ENCODE measurements at places on chromosomes 11 and 22.
A peak's percentile ranks its signal among the peaks of the same experiment; 100 is the strongest.

DNA sequence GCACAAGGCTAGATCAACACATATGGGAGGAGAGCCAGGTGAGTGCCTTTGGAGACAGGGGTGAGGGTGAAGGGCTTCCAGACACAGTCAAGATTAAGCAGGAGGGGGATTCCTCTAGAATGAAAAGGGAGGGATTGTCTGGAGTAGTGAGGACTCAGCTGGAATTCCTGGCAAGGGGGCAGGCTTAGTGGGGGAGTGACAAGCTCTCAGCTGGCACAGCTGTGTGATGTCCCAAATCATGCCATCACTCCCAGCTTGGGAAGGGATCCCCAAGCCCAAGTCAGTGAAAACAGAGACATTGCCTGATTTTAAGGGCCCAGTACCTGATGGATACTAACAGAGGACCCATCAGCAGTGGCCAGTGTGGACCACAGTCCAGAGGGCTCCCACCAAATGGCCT, 119.0 kb downstream of the MPPED2 start:
- DNase-seq = no peak

DNA sequence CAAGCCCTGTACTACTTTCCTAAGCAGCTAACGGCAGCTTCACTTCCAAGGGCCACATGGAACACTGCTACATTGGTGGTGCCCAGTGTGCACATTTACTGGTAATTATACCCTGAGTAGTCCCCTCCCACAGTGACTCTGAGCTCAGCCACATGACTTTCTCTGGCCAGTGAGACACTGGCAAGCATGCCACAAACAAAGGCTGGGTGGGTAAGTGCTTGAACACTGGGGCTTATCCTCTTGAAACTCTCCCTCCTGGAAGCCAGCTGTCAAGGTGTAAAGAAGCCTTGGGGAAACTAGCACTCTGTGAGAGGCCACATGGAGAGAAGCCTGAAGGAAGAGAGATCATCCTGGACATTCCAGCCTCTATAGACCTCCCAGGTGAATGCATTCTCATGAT, 54.4 kb upstream of the DRD2 start:
- no peak for DNase-seq

DNA sequence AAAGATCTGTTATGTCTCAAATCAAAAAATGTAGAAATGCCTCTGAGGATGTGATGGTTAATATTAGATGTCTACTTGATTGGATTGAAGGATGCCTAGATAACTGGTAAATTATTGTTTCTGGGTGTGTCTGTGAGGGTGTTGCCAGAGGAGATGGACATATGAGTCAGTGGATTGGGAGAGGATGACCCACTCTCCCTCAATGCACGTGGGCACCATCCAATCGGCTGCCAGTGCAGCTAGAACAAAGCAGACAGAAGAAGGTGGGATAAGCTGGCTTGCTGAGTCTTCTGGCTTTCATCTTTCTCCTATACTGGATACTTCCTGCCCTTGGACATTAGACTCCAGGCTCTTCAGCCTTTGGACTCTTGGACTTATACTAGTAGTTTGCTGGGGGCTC, 430.3 kb downstream of the SOX6 start:
- no peak for DNase-seq

GRCh38 chr22:31923747-31924146, 20.6 kb upstream of the YWHAH start:
- no peak for DNase-seq

- no peak for DNase-seq
Observed at GRCh38 chr22:47625531-47626427, 863.3 kb downstream of the TBC1D22A start.

DNA sequence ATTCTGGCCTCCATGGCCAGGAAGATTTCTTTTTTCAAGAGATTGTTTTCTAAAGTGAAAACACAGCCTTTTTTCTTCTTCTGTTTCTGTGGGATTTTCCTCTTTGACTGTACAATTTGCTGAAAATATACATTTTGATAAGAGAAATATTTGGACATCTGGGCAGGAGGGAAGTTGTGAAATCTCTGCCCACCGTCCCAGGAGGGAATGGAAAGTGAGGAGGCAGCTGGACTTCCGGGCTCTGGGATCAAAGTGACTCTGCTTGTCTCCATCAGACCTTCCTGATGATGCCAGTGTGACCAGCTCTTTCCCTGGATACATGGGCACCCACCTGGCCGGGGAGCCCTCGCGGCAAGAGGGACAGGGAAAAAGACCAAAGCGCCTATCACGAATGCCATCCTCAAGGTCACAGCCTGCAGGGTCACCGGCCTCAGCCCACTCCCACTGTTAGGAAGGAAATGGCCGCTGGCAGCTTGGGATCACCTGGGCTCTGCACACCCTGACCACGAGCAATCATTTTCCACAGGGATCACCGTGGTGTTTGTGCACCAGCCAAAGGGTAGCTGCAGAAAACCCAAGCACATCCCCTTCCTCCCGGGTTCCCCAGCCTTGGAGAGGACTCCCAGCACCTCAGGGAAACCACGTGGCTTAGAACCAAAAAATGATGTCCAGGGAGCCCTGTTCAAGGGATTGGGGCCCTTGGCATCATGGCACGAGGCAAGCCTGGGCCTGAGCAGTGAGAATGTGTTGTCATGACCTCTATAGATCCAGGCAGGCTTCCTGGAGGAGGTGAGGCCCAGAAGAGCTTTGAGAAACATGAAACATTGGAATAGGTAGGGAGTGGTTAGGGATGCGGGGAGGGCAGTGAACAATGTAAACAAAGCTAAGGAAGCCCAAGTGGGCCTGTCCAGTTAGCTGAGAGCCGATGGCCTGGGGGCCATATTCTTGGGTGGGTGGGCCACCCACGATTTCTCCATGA, 29.1 kb upstream of the CCND1 start:
- no peak for DNase-seq

DNA sequence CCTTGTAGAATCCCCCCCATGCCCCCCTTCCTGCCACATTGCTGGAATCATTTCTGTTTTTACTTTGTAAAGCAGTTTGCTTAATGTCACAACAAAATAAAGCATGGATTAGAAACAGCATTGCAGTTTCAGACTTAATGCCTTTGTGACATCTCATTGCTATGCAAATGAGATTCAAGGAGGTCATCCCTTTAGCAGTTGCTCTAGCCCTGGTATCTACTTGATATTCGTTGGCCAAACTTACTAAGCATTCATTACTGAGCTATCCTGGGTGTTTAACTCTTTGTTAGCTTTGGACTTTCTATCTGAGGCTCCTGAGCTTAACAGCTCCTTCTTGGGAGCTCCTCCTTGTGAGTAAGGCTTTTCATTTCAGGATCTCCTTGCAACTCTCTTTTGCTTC, 16.3 kb downstream of the FAT3 start:
- no peak for DNase-seq

DNA sequence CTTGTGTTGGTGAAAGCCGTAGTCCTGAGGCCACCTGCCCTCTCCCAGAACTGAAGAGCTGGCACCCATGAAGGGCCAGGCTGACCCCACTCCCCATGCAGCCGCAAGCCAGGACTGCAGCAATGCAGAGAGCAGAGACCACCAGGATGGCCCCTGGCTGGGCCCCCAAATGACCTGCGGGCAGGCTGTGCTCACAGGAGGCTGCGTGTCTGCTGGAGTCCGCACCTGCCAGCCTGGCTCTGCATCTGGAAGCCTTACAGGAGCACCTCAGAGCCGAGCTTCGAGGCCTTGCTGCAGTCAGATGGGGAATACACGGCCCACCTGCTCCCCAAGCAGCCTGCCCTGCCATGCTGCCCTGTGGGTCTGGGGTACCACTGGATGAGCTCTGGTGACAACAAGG, 1336.8 kb downstream of the TBC1D22A start:
- no peak for DNase-seq

GRCh38 chr22:31241200-31241599, 29.1 kb downstream of the LIMK2 start:
- DNase-seq = no peak

GRCh38 chr11:6604081-6604626, 580 bp downstream of the ILK start:
- DNase-seq = no peak

DNA sequence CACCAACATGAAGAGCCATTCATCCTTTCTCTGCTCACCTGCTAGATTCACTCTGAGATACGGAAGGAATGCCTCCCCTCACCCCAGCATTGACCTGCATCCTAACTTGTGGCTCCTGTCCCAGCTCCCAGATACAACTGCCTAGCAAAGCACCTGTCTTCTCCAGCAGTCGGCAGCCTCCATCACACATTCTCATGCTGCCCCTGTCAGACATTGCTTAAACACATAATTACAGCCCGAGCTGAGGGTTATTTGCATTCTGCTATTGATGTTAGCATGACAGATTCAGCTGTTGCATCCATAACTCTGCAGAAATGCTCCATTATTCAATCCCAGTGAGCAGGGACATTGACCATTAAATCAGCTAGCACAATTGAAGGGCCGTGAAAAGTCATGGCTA, 184.4 kb upstream of the NARS2 start:
- no peak for DNase-seq

GRCh38 chr11:69425895-69426544, 55.4 kb upstream of the LINC01488 start:
- DNase-seq = no peak

DNA sequence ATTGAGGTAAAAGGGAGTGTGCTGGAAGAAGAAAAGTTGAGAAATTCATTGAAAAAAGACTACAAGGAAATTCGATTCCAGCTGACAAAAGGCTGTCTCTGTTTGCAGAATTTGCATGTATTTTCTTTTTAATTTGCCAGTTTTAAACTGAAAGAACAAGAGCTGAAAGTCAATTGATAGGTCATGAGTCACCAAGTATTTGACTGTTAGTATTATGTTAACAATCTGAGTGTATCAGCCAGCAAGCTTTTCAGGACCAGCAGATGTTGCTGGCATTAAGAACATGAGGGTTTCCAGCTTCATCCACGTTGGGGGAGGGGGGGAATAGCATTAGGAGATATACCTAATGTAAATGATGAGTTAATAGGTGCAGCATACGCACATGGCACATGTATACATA, 726.7 kb downstream of the METTL15 start:
- no peak for DNase-seq

- peak; percentile 16 for DNase-seq
Observed at GRCh38 chr11:86068138-86068871, 579 bp downstream of the PICALM start.

GRCh38 chr11:91124363-91124762, 901.5 kb upstream of the CHORDC1 start:
- DNase-seq = no peak

DNA sequence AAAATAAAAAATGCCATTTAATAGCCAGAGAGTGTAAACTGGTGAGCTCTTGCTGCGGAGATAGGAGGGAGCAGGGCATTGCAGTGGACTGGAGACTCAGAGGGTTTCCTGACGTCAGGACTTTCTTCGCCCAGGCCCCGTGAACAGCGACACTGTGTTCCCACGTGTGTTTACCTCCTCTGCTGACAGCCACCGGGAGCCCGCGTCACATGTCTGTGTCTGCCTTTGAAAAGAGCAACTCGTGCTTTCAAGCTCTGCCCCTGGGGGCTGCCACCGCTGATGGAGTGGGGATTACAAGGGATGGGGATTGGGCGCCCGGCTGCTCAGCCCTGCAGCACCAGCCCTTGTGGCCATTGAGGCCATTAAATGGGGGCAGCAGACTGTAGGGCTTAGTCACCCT, 3.3 kb downstream of the TANGO2 start:
- DNase-seq = no peak

- DNase-seq = no peak
Observed at GRCh38 chr11:121412711-121413415, 39.3 kb upstream of the SORL1 start.

DNA sequence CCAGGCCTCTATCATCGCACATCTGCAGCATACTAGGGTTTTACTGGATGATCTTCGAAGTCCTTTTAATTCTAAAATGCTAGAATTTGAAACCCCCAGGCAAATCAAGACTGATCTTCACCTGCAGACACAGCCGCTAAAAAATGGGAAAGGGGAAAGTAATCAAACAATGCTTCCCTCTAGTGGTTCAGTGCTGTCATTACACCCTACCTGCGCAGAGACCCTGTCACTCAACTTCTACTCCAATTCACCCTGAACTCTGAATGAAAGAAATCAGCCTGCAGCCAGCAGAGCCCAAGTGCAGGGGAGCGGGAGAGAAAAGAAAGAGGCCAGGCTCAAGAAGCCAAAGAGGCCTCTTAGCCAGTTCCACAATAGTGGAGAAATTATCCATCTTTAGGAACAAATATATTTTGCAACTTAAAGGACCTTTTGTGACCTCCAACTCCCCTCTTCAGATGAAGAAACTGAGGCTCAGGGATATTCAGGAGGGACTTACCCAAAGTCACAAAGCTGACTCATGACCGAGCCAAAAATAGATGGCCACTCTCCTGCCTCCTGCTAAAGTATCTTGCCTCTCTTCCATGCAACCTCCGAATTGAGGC, 33.0 kb downstream of the SERGEF start:
- DNase-seq = no peak

All from stimulated activated CD8-positive, alpha-beta memory T cell treated with anti-CD3 and anti-CD28 coated beads, Interleukin-15, amount 100 ng/mL, for 24 hours (primary cell).